Activated T-helper 17 cell treated with anti-CD3 and anti-CD28 coated beads, Interleukin-2, amount 50 U/mL, for 72 hours (primary cell): ENCODE measurements at places on chromosomes 6 and 20.

DNA sequence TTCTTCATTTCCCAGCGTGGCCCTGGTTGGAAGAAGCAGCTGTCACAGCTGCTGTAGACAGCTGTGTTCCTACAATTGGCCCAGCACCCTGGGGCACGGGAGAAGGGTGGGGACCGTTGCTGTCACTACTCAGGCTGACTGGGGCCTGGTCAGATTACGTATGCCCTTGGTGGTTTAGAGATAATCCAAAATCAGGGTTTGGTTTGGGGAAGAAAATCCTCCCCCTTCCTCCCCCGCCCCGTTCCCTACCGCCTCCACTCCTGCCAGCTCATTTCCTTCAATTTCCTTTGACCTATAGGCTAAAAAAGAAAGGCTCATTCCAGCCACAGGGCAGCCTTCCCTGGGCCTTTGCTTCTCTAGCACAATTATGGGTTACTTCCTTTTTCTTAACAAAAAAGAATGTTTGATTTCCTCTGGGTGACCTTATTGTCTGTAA lies 292.7 kb downstream of the ESR1 start:
- ATAC-seq = peak; percentile 5

DNA sequence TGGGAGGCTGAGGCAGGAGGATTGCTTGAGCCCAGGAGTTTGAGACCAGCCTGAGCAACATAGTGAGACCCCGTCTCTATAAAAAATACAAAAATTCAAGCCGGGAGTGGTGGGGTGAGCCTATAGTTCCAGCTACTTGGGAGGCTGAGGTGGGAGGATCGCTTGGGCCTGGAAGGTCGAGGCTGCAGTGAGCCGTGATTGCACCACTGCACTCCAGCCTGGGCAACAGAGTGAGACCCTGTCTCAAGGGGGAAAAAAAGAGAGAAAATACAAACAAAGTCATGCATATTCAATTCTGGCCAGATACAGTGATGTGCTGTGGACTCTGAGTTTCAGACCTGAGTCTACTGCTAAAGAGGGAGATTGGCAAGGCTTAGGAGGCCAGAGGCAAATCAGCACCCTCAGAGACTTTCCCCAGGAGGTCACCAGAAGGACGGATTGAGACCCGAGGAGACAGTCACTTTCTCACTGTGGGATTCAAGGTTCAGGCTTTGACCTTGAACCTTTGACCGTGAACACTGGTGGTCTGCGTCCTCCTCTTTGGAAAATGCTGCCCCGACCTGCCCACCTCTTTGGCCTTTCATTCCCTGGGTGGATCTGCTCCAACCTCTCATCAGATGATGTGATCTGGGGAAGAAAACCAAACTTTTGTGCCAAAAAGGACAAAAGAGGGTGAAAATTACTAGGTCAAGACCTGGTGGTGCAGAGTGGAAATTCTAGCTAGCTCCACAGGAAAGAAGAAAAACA lies 31.2 kb downstream of the TGM2 start:
- ATAC-seq = no peak

GRCh38 chr6:138401960-138402837 lies 1.8 kb upstream of the HEBP2 start:
- ATAC-seq = no peak

- peak; percentile 67 for ATAC-seq
These were observed 16.7 kb upstream of the ENTPD6 start for GRCh38 chr20:25178563-25179438.

GRCh38 chr6:43254138-43254817 lies 11.0 kb downstream of the TTBK1 start:
- ATAC-seq = peak; percentile 93
